ENCODE measurements at places on chromosomes 4 and X.

GRCh38 chrX:13201605-13202219, 118.1 kb downstream of the ATXN3L start:
- no peak for DNase-seq

DNA sequence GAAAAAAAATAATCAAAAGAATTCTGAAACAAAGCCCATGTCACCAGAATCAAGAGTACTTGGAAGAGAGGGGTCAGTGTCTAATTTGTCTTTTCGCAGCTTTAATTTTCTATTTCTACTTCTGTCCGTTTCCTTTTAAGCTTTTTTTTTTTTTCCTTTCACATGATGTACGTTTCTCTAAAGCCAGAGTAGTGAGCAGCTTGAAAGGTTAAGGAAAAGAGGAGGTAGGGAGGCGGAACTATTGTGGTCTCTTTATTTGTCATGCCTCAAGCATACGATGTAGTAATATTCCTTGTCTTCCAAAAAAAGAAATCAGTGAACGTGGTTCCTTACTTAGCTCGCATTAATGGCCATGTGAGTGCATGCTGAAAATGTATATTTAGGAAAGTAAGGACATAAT, 311.5 kb downstream of the TENM3 start:
- DNase-seq: no peak

GRCh38 chr4:65383589-65384305, 286.5 kb downstream of the EPHA5 start:
- DNase-seq: no peak

- DNase-seq: no peak
These were observed 51.4 kb upstream of the LSM6 start for GRCh38 chr4:146124023-146124680.

GRCh38 chr4:183223053-183223452, 97.0 kb downstream of the CLDN22 start:
- DNase-seq: no peak

DNA sequence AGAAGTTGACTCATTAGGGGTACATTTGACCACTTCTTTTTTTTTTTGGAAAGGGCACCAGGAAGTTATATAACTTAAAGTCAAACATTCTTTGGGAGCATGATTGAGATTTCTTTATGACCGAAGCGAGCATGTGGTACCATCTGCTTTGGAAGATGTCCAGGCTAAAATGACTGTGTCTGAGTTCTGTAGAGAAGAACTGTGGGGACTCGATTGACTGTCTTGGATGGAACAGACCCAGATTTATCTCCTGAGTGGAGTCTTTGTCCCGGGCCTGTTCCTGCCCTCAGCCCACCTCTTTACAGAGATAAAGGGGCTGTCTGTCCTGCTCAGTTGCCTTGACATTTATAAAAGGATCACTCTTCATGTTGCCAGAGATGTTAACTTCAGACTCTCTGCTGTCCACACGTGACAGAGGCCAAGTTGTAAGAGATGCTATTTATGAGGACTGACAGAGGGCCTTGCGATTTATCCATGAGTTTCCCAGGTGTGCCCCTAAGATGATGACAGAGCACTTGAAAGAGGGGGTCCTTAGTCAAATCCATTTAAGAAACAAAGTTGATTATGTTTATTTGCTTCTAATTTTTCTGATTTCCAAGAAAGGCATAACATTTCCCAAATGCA, 16.8 kb downstream of the SMIM20 start:
- no peak for DNase-seq

GRCh38 chrX:47562615-47563243, 1.7 kb downstream of the ARAF start:
- DNase-seq: no peak

DNA sequence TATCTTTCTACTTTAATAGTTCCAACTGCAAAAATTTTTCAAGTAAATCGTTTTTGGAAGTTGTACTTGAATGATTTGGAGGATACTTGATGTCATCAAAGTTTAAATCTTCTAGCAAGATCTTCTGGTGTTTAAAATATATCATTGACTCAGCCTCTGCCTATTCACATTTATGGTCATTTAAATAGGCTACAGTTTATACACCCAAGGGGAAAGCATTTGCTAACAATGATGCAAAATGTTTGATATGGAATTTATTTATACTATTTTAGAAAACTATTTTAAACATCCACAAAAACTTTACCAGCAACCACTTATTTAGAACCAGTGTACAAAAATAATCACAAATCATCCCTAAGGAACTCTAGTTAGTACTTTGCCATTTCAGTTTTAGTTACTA, 123.3 kb upstream of the STIM2 start:
- no peak for DNase-seq

GRCh38 chr4:118775405-118775804, 60.5 kb downstream of the SEC24D start:
- no peak for DNase-seq

- no peak for DNase-seq
These were observed 126.9 kb upstream of the TAPT1 start for GRCh38 chr4:16353165-16353564.

GRCh38 chr4:152225680-152226079, 310.2 kb downstream of the FBXW7 start:
- no peak for DNase-seq

DNA sequence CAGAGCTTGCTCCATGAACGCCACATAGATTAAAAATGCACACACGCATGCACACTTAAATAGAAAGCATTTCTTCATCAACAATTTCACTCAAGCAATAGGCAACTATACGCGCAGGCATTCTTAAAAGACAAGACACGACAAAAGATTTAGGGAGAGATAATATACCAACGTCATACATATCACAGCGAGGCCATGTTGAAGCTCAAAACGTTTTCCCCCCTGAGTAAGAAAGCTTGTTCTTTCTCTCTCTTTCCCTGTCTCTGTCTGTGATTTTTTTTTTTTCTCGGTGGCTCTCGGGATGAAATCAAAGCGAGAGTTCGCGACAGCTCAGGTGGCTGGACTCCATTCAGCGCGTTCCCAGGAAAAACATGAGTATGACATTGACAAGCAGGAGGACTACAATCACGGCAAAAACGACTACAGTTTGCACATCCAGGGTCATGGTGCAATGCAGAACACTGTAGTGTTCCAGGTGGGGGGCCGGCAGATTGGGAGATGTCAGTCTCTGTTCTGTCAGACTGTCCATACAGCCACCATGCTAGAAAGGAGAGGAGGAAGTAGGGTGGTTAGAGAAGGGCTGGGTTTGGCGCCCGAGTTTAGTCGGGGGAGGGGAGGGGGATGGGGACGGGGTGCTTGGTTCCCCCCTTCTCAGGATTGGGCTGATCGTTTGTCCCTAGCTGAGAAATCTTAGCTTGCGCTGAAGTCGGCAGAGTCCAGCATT, 30.7 kb downstream of the ARHGEF9 start:
- peak; percentile 14 for DNase-seq

- no peak for DNase-seq
These were observed 53.2 kb upstream of the TBC1D14 start for GRCh38 chr4:6856391-6856790.

GRCh38 chr4:139154134-139154421, 22.9 kb downstream of the ELF2 start:
- DNase-seq: no peak

- DNase-seq: no peak
These were observed 191.6 kb downstream of the ANAPC10 start for GRCh38 chr4:144906181-144906925.

- no peak for DNase-seq
These were observed 176.2 kb upstream of the CXorf66 start for GRCh38 chrX:140141444-140142029.

All from NCI-H526 treated with DMSO at 0.1 percent for 48 hours (cell line).